Stimulated activated CD4-positive, alpha-beta T cell treated with anti-CD3 and anti-CD28 coated beads, TNF-alpha, amount 100 ng/mL, for 24 hours (primary cell): ENCODE measurements at places on chromosomes 12 and 14.
A peak's percentile ranks its signal among the peaks of the same experiment; 100 is the strongest.

- DNase-seq, result no peak
Observed at GRCh38 chr14:77822307-77822706, 22.4 kb downstream of the ADCK1 start.

DNA sequence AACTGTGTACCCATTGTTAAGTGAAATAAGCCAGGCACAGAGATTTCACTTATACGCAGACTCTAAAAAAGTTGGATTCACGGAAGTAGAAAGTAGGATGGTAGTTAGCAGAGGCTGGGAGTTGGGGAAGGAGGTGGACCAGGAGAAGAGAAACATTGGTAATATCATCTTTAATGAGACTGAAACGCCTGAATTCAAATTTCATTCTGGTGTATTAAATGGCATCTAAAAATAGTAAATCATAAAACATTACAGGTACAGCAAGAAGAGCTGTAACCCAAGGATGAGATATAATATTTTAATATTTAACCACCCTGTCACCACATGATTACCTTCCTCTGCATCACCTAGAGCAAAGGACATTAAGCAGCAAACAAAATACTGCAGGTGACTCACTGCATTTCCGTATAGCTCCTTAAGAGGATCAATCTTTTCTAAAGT is 99.4 kb downstream of the EPS8 start:
- DNase-seq, result no peak

- no peak for DNase-seq
Observed at GRCh38 chr12:125093681-125094330, 28.6 kb downstream of the AACS start.

- no peak for DNase-seq
Observed at GRCh38 chr14:58824106-58824505, 186.3 kb downstream of the DACT1 start.

DNA sequence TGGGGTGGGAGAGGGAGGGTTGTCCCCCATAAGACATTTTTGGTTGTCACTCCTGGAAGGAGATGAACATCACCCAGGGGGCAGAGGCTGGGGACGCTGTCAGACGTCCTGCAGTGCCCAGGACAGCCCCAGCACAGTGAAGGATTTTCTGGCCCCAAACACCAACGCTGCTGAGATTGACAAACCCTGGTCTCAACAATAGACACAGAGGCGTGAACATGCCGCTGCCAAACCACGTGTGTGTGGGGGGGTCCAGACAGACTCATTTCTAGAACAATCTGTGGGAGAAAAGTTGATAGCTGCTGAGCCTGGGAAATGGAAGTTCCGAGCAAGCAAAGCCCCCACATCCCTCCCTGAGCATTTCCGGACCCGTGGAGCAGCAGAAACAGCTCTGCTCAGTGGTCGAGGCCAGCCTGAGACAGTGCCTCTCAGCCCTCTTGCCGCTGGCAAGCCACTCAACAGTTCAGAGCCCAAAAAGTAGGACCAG is 43.8 kb upstream of the CLMN start:
- no peak for DNase-seq

DNA sequence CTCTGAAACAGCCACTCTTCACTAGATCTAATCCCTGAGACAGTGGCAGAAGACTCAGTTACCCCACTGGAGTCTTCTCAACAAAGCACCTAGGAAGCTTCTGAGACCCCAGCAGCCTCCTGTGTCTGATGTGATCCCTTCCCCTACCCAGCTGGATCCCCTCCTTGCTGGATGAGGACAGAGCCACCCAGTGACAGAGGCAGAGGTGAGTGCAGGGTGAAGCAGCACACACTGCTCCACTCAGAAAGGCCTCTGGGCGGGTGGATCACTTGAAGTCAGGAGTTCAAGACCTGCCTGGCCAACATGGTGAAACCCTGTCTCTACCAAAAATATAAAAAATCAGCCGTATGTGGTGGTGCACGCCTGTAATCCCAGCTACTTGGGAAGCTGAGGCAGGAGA is 2.7 kb downstream of the SPRYD3 start:
- DNase-seq, result no peak

- DNase-seq, result no peak
Observed at GRCh38 chr14:99512571-99513182, 31.5 kb downstream of the CCNK start.

DNA sequence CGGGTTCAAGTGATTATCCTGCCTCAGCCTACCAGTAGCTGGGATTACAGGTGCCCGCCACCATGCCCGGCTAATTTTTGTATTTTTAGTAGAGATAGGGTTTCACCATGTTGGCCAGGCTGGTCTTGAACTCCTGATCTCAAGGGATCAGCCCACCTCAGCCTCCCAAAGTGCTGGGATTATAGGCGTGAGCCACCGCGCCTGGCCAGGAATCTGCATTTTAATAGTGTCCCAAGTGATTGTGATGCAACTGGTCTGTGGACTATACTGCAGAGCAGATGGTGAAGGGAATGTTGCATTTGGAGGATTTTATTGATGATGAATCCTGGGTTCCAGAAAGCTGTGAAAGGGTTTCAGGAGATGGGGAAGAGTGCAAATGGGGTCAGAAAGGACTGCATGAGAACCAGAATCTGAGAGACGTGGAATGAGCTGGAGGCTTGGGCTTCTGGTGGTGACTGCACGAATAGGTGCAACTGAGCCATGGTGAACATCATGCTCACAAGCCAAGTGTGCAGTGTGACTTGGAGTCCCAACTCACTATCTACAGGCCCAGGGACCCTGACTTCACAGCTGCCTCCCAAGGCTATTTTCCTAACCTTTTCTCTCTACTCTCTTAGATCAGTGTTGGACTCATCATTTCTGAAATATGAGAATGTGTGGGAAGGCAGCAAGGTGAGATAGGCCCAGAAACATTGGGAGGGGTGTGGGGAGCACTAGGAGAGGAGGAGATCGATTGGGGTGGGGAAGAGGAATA is 4.5 kb downstream of the RPS26 start:
- DNase-seq, result no peak

GRCh38 chr12:6603095-6603567 is 4.0 kb downstream of the CHD4 start:
- DNase-seq, result no peak

GRCh38 chr14:20836668-20837338 is 34.2 kb upstream of the RNASE1 start:
- no peak for DNase-seq

DNA sequence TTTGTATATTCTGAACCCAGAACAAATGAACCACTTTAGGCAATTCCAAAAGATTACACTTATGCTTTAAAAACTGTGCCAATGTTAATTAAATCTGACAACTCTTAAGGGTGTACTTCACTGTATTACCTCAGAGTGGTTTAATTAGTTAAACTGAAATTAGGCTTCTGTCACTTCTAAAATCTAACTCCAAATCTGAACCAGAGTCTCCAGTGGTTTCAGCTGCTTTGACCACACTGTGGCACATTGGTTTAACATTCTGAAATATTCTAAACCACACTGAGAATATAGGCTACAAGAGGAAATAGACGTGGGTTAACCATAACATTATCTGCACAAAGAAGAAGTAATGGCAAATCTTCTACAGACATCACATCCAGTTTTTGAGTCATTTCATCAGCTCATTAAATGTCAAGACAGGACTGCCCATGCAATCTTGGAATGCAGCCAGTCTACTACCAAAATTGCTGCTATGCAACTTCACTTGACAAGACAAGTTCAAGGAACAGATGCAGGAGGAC is 94.8 kb downstream of the LRP6 start:
- DNase-seq, result no peak

GRCh38 chr14:34649344-34649743 is 19.4 kb upstream of the SNX6 start:
- no peak for DNase-seq

DNA sequence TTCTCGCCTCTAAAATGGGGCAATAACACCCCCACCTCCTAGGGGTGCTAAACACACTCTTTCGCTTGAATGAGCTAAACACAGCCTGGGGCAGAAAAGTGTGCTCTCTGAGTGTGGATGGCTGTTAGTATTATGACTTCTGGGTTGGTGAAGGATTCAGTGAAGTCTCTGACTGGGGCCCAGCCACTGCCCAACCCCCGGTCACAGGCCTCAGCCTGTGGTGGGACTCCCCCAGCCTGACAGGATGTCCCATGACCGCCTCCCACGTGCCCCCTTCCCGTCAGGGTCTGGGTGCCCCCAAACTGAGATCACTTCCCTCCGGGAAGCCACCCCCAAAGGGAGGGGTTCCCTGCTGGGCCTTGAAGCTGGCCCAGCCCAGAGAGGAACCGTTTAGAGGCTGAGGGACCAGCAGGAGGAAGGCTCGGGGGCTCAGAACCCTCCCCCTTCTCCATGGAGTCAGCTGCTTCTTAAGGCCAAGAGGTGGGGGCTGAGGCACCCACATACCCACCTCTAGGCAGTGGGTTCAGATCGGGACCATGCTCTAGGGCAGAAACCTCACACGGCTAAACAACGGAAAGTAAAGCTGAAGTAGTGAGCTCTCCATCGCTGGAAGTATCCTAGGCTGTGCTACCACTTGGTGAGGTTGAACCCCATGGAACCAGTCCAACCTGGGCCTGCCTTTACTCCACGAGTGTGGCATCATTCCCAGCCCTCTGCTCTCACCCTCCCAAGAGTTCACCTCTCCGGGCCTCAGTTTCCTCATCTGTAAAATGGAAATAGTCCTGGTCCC is 13.8 kb downstream of the DTX1 start:
- DNase-seq, result no peak

GRCh38 chr12:111638556-111638955 is 39.4 kb upstream of the ATXN2 start:
- DNase-seq, result no peak

GRCh38 chr12:105967038-105967776 is 171.5 kb downstream of the NUAK1 start:
- no peak for DNase-seq

DNA sequence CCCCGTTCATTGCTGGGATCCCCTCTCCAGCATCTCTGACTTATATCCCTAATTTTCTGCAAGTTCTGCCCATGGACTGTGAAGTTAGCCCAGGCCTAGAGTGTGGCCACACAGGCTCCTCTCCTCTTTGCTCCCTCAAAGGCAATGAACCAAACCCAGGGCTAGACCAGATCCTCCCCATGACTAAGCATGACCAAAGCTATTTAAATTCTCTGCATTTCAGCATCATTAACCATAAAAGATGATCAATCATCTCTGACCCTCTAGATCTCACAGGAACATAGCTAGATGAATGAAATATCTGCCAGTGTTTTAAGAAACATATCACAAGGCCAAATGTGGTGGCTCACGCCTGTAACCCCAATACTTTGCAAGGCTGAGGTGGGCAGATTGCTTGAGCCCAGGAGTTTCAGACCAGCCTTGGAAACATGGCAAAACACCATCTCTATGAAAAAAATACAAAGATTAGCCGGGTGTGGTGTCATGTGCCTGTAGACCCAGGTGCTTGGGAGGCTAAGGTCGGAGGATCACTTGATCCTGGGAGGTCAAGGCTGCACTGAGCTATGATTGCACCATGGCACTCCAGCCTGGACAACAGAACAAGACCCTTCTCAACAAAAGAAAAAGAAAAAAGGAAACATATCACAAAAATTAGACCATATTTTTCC is 2.2 kb upstream of the KRT3 start:
- DNase-seq, result no peak

- peak; percentile 66 for DNase-seq
Observed at GRCh38 chr14:106308839-106309389, 782.5 kb downstream of the TMEM121 start.

DNA sequence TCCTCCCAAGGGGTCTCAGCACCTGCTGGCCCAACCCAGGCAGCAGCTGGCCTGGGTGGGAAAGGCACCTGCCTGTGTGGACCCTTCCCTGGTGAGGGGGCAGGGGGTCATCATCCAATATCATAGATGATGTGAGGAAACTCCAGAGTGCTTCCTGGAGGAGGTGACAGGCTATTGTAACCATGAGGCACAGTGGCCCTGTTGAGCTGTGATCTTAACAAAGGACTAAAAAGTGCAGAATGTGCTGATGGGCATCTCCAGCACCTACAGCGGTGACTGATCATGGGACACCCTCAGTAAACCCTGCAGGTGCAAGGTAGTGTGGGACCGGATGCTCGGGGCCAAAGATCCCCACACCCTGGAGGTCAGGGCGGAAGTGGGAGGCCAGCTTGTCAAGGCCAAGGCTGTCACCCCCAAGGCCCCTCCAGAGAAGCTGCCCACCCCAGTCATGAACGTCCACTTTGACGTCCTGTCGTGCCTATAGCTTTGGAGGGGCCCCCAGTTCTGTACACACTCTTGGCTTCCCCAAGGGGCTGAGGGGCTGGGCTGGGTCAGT is 7.5 kb downstream of the MMP17 start:
- no peak for DNase-seq

- DNase-seq, result no peak
Observed at GRCh38 chr12:41288142-41288811, 100.2 kb downstream of the PDZRN4 start.

DNA sequence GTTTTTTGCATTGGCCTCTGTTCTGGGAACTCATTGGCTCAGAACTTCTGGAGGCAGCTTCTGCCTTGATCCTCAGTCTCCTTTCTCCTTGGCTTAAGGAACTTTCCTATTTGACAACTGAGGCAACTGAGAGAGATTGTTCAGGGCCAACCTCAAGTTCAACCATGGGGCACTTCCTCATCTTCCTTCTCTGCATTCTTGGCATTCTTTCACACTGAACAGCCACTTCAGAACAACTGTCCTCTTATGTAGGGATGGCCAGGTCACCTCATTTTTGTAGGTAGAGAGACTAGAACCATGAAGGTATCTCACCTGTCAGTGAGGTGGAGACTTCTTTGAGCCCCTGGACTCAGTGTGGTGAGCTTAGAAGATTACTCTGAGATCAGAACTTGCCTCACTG is 63.0 kb upstream of the NRXN3 start:
- no peak for DNase-seq

- no peak for DNase-seq
Observed at GRCh38 chr12:8455727-8456360, at the start of gene CLEC6A. TSS of gene CLEC6A (plus strand) at chr12:8455962. CDS start at chr12:8456112, 150 bp downstream.

- no peak for DNase-seq
Observed at GRCh38 chr14:55772486-55772885, 192.5 kb downstream of the KTN1 start.

GRCh38 chr12:94839347-94839746 is 164.2 kb downstream of the NDUFA12 start:
- no peak for DNase-seq

DNA sequence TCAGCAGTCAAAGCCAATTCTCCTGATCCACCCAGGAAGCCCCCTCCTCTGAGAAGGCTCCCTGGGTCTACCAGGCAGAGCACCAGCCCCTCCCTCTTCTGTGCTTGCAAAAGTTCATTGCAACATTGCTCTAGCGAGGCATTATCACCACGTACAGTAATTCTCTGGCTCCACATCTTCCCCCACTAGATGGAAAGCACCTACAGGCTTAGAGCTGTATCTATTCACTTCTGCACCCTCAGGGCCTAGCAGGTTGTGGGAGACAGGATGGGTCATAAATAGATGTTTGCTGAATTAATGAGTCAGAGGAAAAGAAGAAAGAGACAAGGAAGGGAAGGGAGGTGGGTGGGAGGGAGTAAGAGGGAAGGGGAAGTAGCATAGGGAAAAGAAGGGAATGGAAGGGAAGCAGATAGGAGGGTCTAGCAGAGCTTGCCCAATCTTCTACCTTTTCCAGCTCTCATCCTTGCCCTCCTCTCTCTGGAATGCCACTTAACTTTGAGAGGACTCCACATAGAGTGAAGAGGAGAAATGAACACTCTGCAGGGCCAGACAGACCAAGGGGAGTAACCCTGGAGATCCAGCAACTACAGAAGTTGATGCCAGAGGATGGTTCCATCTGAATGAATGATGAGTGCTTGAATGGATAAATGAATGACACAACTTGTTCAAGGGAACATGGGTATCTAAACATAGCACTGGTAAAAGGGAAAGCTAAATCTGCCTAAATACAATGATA is 42.0 kb upstream of the NT5DC3 start:
- DNase-seq, result no peak

GRCh38 chr14:90281261-90281660 is 24.9 kb downstream of the PSMC1 start:
- DNase-seq, result no peak
